Activated CD4-positive, alpha-beta T cell treated with anti-CD3 and anti-CD28 coated beads, Interleukin-2, amount 50 U/mL, for 24 hours (primary cell): ENCODE measurements at places on chromosomes 13 and 19.

DNA sequence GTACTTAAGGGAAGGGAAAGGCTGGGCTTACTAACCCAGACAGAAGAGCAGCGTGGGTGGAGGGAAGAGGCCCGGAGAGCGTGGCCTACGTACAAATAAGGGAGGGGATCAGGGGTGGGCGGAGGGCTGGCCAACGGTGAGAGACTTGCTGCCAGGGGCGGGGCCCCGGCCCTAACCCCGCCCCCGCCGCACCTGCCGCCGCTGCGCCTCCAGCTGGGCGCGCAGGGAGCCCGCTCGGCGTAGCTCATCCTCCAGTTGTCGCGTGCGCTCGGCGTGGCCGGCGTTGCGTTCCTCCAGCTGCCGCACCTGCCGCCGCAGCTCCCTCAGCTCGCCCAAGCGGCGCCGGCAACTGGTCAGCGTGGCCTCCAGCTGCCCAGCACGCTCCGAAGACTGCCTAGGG, 5.7 kb downstream of the HOOK2 start:
- DNase-seq, result no peak

DNA sequence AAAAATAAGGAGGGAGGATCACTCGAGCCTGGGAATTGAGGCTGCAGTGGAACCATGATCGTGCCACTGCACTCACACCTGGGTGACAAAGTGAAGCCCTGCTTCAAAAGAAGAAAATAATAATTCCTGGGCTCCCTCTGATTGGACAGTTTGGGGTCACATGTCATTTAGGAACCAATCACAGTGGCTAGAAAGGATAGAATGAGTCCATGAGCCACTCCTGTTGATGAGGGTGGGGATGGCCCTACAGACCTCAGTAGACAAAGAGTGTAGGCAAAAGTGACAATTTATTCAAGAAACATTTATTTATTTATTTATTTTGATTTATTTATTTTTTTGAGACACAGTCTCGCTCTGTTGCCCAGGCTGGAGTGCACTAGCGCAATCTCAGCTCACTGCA, 26.8 kb upstream of the ADGRE5 start:
- DNase-seq, result no peak

DNA sequence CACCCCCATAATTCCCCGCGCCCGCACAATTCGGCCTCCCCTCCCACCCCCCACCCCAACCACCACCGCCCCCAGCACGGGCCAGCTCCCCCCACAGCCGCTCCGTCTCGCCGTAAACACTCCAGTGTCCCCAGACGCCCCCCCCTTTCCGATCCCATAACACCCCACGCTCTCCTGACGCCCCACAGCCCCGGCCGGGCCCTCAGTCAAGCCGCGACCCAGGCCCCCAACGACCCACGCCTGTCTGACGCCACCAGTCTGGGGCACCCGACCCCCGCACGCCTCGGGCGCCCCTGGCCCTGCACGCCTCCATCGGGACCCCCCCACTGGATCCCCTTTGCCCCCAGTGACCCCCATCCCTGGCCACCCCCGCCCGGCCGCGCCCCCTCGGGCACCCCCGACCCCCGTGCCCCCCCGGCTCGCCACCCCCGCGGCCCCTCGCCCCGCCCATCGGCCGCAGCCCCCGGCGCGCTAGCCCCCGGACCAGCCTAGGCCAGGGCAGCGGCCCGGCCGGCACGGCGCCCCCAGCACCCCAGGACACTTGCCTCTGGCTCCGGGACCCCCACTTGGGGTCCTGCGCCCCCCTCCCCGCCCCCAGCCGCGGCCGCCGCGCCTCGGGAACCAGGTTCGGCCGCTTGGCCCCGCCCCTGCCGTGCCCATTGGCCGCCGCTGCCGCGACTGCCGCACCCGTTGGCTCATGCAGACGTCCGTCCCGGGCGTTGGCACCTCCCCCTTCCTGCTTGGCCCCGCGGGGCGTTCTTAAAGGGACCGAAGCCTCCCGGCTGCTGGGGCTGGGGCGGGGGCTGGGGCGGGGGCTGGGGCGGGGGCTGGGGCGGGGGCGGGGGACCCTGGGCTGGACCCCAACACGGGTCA, at the start of gene FKBP8:
TSS of gene FKBP8 (minus strand) at position 633 of the 873 bp plus-strand sequence. CDS start 1,603 bp downstream, outside the sequence.
- peak; percentile 89 for DNase-seq

GRCh38 chr19:13463296-13463695, 43.0 kb downstream of the CACNA1A start:
- DNase-seq, result no peak

DNA sequence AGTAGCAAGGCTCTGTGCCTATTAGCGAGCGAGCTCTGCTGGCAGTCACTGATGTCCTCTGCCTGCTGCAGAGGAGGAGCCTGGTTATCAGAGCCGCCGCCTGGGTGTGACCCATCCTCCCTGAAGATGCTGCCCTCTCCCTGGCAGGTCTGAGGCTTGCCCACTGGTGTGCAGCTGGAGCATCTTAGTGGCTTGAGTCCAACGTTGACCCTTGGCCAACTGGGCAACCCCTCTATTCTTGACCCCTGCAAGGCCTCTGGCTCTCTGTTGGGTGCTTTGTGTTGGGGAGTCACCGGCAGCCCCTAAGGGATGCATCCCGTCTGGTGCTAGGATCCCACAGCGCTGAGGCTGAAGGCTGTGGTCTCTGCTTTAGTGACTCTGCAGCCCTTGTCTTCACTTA, 277.9 kb upstream of the SOX1 start:
- DNase-seq, result no peak

DNA sequence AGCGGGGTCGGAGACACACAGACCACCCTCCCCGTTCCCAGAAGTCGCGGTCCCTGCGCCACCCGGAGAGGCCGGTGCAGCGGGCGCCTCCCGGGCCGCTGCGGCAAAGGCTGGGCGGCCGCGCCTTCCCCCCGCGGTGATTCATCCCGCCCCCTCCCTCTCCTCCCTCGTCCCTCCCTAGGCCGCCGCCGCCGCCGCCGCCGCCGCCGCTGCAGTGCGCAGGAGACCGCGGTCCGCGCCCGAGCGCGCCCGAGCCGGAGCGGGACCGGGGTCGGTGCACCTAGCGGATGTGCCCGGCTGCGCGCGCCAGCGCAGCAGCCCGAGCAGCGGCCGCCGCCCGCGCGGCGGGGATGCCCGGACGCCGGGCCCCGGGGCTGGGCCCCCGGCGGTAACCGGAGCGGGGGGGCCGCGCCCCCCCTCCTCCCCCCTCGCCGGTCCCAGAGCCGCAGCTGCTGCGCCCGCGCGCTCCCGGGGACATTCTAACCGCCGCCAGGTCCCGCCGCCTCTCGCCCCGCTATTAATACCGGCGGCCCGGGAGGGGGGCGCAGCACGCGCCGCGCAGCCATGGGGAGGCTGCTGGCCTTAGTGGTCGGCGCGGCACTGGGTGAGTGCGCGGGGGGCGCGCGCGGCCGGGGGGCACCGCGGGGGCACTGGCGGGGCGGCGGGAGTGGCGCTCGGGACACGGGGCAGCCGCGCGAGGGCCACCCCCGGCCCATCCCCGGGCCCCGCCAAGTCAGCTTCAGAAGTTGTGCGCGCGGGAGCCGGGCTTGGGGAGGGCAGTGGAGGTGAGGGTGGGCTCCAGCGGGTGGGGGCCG, at the start of gene SCN1B:
TSS of gene SCN1B (plus strand) at position 214 of the 815 bp plus-strand sequence. CDS start at position 565, 351 bp downstream.
- DNase-seq, result peak; percentile 41

DNA sequence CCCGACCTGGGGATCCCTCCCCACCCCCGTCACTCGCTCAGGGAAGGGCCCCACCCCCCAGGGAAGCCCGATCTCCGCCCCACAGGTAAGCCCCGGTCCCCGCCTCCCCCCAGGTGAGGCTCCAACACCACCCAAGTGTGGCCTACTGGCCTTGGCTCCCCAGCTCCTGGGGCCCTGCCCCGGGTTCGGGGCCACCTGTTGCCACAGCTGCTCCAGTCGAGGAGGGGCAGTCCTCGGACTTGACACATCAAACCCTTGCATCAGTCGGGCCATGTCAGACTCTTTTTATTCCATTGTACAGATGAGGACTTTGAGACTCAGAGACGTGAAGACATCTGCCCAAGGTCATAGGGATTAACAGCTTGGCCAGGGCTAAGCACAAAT, 512 bp downstream of the CC2D1A start:
- no peak for DNase-seq

DNA sequence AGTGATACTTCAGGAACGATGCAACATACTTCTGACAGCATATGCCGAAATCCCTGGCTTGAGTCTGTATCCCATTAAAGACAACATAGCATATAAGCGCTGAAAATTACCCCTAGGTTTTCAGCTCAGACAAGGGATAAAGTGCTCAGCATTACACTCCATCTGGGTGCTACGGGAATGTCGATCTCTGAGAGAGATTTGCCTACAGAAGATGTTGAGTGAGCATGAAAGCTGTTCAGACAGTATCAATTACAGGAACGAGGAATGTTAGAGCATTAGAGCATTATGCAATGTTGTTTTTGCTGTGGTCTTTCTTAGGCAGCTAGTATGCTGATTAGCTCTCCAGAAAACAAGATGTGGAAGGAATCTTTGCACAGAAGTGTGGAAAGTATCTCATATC, 484.5 kb downstream of the LIG4 start:
- no peak for DNase-seq

DNA sequence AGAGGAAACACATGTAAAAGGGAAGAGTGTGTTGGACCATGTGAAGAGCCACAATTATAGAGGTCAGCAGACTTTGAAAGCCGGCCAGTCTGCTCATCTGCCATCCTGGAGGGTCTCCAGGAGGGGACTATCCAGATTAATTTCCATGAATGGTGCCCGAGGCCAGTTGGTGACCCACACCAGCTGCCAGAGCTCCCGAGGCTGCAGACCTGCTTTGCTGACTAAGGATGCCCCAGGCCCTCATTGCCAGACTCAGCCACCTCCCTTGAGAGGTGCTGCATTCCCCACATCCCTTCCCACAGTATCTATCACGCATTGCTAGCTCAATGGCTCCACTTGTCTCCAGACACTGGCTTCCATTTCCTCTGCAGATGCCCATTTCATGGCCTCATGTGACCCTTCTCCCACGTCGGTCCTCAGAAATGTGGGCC, 110.3 kb downstream of the NALCN start:
- DNase-seq, result no peak

GRCh38 chr13:33940898-33941297, 122.9 kb downstream of the RFC3 start:
- DNase-seq, result no peak

GRCh38 chr19:3456925-3457527, 23.3 kb downstream of the SMIM24 start:
- no peak for DNase-seq

GRCh38 chr19:1736280-1736679, 17.0 kb upstream of the ONECUT3 start:
- no peak for DNase-seq

DNA sequence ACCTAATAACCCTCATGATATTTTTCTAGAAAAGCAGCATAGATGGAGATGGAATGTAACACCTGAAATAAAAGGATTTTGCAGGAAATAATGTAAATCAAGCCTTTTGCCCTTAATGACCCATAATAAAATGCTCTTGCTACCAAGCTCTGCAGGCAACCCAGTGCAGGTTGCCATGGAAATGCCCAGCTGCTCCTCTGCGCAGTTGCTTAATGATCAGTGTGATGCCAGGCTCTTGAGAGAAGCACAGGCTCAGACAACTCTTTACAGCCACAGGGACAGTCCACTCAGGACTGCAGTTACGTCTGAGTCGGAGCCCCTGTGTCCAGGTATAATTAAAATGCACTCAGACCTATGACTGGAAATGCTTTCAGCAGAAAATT, 165.5 kb downstream of the LACC1 start:
- DNase-seq, result no peak

DNA sequence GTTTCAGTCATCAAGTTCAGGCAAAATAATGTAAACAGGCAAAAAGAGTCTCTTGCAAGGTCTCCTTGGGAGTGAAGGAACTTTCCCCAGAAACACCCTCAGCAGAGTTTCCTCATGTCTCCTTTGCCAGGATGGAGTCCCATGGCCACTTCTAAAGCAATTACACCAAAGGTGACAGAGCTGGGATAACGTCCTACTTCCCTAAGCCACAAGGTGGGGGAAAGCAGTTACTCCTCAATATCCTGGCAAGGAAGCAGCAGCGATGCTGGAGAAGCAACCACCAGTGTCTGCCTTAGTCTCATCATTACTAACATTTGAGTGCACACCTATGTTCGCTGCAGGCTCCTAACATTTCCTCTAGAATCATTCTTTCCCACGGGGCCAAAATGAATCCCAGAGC, 88.6 kb downstream of the UBL3 start:
- no peak for DNase-seq

DNA sequence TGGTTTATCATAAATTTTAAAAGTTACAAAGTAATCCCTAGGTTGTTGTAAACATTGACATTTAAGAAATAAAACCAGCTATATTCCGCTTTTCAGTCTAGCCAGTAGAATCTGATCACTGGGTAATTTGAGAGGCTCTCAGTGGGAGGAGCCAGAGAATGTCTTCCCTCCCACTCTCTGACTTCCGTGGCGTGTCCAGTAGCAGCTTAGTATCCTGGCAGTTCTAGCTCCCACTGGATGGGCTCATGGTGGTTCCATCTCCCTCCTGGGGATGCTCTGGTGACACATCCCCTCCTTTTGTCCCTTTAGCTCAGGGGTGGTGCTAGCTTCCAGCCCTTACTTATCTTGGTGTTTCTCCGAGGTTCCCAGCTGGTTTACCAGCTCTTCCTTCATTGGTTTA, 34.5 kb downstream of the MTUS2 start:
- no peak for DNase-seq

DNA sequence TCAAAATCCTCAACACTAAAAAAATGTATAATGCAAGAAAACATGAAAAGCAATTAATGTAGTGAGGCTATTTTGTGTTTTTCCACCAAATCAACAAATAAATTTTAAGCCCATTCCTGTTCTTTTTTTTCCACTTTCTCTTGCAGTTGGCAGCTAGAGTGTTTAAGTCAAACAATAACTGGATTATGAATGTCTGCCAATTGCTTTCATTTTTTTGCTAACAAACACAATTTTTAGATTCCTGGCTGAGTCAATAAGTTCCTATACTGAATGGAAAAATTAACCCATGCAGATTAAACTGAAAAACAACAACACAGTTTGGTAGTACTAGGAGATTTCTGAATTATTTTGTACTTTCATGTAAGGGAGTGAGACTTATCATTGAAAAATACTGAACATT, 232.4 kb downstream of the SLITRK5 start:
- no peak for DNase-seq

GRCh38 chr13:62357887-62358645, 942.4 kb upstream of the PCDH20 start:
- no peak for DNase-seq

- DNase-seq, result no peak
Observed at GRCh38 chr13:22862478-22862877, 318.3 kb upstream of the SGCG start.

- no peak for DNase-seq
Observed at GRCh38 chr13:98396071-98396710, 180.7 kb downstream of the STK24 start.

- no peak for DNase-seq
Observed at GRCh38 chr13:106440866-106441265, 94.6 kb downstream of the EFNB2 start.

GRCh38 chr13:41182231-41182630, 12.1 kb downstream of the KBTBD7 start:
- no peak for DNase-seq

DNA sequence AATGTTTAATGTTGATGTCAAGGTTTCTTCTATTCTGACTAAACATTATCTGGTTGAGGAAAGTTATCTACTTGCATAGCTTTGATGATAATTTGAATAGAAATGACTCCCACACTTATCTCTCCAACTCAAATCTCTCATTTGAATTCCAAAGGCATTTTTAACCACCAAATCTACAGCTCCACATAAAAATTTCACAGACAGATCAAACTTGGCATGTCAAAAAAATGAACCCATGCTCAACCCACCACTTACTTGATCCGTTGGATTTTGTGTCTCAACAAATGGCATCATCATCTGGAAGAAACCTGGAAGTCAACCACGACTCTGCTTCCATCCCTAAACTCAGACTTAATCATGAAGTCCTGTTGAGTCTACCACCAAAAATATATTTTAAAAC, 1050.4 kb downstream of the EFNB2 start:
- no peak for DNase-seq
